ENCODE measurements at places on chromosomes 16 and 17.

DNA sequence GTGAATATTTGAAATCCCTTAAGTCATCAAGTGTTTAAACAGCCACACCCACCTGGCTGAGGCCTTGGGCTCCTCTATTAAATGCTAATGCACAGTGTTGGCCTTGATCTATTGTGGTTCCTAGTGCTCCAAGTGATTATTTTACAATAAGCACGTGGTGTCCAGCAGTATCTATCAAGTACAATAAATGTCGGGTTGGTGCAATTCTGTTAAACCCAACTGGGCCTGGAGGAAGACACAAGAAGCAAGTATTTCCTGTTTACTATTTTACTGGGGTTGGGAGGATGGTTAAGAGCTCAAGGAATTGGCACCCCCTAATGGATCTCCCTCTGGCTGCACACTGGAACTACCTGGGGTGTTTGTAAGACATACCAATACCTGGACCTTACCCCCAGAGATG, 72.1 kb upstream of the HNF1B start:
- DNase-seq = no peak

- no peak for DNase-seq
Measured at GRCh38 chr16:29148131-29148691, 163.4 kb downstream of the LAT start.

GRCh38 chr17:78121801-78122215, 6.7 kb downstream of the TMC6 start:
- DNase-seq = no peak

GRCh38 chr17:45315648-45316433, 979 bp downstream of the MAP3K14 start:
- no peak for DNase-seq

DNA sequence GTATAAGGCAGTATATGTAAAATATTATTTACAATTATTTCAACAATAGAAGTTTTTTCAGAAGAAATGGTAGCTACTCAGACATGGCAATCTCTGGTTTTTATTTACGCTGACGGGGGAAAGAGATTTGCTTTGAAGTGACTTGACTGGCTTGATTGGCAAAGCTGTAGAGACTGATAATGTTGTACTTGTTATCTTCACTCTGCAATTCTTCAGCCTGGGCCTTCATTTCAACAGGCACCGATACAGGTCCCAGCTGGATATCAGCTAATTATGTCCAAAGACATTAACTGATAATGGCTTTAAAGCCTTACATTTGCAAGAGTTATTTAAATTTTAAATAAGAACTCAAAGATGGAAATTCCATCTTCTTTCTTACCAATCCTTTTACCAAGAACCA, 151.4 kb upstream of the HS3ST3A1 start:
- no peak for DNase-seq

Measured in GM03348 (cell line).